Astrocyte of the spinal cord (primary cell): ENCODE measurements at places on chromosomes 5 and 9.
A peak's percentile ranks its signal among the peaks of the same experiment; 100 is the strongest.

GRCh38 chr9:20070336-20070735, 281.5 kb upstream of the SLC24A2 start:
- DNase-seq: peak; percentile 26

DNA sequence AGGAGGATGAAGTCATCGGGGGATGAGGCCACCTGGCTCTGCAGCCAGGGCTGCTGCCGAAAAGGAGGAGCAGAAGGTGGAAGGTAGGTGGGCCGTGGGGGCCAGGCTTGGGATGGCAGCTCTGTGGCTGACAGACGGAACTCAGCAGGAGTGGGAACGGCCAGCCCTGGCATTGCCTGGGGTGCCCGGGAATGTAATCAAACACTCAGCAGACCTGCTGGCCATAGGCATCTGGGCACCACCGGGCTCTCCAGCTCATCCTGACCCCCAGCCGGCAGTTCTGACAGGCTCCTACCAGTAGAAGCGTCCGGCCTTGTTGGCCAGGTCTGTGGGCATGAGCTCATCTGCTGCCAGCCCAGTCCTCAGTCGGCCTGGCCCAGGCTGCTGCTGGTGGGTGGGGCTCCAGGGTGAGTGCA, 4.3 kb upstream of the FAT2 start:
- no peak for DNase-seq

DNA sequence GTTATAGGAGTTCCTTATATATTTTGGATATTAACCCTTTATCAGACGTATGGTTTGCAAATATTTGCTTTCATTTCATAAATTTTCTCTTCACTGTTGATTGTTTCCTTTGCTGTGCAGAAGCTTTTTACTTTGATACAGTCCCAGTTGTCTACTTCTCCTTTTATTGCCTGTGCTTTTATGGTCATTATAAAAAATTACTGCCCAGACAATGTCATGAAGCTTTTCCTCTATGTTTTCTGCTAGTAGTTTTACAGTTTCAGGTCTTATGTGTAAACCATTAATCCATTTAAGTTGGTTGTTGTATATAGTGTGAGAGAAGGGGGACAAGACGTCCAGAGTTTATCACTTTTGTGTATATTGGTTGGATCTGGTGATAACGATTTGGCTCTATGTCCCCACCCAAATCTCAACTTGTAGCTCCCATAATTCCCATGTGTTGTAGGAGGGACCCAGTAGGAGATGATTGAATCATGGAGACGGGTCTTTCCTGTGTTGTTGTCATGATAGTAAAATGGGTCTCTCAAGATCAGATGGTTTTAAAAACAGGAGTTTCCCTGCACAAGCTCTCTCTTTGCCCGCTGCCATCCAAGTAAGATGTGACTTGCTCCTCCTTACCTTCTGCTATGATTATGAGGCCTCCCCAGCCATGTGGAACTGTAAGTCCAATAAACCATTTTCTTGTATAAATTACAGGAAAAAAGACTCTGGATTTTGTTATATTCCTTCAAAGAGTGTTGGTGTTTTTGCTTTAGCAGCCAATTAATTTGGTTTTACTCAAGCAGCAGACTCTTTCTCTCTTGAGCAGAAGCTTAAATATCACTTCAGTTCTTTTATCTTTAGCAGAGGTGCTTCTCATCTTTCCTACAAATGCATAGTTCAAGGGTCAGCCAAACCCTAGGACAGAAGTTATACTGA, 13.7 kb downstream of the F2R start:
- DNase-seq: no peak

GRCh38 chr5:180156141-180156540, 52.9 kb downstream of the RASGEF1C start:
- DNase-seq: no peak

DNA sequence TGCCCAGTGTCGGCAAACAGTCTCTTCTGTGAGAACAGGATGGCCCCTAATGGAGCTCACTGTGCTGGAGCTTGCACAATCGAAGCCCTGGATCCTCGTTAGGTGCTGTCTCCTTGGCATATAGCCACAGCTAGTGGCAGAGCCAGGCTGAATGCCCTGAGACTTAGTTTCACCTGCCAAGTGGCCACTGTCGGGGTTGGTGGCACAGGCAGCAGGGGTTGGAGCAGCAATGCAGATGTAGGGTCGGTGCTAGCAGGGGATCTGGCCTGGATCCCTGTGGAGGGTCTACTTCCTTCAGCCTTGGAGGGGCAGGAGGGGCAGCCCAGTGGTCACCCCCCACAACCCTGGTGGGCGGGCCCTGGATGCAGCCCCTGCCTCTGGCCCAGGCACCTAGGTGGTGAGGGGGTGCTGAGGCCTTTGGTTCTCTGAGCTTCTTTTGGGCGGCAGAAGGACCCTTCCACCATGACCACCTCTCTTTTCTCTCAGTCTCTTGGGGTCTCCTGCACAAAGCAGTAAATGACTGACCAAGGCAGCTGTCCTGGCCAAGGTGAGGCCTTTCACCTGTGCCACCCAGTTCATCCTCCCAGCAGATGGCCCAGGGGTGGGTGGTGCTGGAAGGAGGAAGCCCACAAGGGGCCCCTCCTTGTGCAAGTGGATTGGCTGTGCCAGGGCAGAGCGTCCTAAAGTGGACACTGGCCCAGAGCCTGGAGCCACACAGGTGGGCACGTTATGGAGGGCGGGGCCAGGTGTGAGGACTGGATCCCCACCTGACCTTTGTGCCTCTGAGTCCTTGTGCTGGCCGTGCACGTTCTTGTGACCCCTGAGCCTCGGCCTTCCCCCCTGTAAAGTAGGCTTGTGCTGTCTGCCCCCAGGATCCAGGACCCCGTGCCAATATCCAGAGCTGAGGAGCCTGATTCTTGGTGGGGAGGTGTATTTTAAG, 44.8 kb downstream of the PHF2 start:
- DNase-seq: no peak

- peak; percentile 84 for DNase-seq
Observed at GRCh38 chr5:137660349-137660817, 75.5 kb downstream of the KLHL3 start.

- no peak for DNase-seq
Observed at GRCh38 chr5:54705994-54706653, 188.6 kb downstream of the SNX18 start.

- peak; percentile 33 for DNase-seq
Observed at GRCh38 chr9:72352911-72353388, 12.1 kb downstream of the ZFAND5 start.

DNA sequence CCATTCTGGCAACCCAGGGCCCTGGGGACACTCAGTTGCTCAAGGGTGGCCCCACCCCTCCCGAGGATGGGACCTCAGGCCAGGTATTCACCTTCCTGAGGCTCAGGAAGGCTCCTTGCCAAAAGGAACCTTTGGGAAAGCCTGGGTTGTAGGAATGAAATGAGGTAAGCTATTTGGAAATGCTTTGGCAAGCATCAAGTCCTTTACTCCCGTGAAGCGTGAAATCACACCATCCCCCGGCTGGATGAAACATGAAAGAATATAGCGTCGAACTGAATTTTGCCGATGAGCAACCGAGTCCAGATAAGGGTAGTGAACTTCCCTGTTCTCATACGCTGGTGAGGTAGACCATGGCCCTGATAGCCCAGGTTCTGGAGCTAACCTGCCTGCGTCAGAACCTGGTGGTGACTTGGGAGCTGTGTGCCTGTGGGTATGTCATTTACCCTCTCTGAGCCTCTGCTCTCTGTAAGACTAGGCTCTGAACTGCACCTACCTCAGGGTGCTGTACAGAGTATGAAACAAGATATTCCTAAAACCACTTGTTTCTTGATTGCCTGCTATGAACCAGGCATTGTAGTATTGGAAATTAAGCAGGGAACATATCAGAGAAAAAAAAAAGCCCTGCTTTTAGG, 105.3 kb upstream of the BOD1 start:
- DNase-seq: no peak

- no peak for DNase-seq
Observed at GRCh38 chr5:102818345-102818744, 63.2 kb downstream of the PAM start.

GRCh38 chr5:31470608-31471007, 61.3 kb downstream of the DROSHA start:
- DNase-seq: peak; percentile 49

- DNase-seq: no peak
Observed at GRCh38 chr5:42984307-42984706, 55.8 kb downstream of the ANXA2R start.

GRCh38 chr5:127326431-127326830, 35.8 kb downstream of the MEGF10 start:
- no peak for DNase-seq

DNA sequence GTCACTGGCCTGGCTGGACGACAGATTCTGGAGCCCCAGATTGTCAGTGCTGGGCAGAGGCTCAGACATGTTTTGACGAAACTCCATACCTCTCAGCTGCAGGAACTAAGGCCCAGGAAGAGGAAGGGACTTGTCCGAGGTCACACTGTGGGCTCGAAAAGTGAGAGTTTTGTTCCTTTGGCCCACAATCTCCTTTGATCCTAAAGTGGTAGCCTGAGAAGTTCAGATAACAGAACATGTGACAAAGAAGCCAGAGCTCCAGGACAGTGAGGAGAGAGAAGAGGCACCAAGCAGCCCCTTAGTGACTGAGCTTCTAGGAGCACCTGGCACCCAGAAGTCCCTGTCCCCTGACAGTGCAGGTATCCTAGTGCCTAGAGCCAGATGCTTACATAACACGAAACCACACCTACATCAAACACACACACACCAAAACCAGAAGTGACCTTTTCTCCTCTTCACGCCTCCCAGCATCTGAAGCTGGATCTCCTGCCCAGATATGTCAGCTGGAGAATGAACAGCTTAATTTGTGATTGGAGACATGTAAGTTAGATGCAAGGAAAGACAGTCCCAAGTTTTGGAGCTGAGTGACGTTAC, 88.9 kb downstream of the ADRB2 start:
- DNase-seq: no peak
